Suppressor macrophage treated with lipopolysaccharide for 1 hour (primary cell): ENCODE measurements at places on chromosomes 5 and 9.

- DNase-seq, result no peak
Observed at GRCh38 chr5:25107853-25108252, 463.1 kb upstream of the CDH10 start.

DNA sequence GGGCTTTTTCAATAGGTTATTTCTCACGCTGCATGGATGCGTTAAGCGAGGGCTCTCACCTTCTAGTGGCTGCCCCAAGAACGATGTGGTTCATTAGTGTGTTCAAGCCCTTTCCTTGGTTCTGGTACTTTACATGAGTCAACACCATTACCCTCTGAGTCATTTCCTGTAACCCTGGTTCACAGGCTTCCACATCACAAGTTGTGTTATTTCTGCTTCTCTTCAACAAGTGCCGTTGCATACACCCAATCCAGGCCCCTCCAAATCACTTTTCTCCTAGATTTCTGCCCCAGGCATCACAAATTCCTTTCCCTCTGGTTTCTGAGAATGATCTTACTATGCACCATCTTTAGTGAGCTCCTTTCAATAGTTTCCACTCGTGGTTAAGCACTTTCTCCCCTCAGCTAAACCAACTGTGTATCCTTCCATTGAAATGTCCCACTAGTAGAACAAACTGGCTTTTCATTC is 69.5 kb upstream of the RAD23B start:
- DNase-seq, result peak; percentile 77

DNA sequence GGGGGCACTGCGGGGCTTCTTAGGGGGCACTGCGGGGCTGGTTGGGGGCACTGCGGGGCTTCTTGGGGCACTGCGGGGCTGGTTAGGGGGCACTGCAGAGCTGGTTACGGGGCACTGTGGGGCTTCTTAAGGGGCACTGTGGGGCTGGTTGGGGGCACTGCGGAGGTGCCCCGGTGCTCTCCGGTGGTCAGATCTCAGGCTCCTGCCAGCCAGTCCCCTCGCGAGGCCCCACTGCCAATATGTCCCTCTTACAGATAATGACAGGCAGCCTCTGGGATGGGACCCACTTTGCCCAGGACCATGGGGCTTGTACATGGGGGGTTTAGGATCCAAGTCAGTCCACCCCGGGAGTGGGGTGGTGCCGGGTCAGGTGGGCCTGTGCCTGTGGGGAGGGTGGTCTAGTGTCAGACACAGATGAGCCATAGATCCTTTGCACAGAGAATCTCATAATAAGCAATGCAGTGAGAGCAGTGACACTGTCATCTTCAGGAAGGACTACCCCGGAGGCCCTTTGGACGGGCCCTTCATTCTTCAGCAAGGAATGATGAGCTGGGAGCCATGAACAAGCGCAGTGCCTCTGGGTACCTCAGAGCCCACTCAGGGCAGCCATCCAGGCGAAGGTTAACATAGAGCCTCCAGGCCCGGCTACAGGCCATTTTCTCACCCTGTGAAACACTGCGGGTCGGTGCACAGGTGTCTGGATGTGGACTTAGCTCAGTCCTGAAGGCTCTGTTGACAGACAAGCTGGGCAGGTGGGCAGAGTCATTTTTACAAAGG is 38.2 kb downstream of the COL5A1 start:
- no peak for DNase-seq

DNA sequence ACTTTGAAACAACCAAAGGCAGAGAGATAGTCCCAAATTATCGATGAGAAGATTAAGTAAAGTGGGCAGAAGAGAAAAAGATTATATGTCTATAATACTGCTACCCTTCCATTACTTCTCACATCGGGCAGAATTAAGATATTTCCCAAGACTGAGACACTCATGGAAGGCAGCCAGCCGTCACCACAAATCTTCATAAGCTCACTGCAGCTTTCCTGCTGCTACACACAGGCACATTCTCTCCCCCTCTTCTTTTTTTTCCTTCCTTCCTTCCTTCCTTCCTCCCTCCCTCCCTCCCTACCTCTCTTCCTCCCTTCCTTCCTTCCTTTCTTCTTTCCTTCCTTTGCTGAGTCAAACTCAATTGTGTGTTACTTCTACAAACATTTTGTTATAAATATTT is 58.7 kb upstream of the SPATA31C2 start:
- DNase-seq, result no peak

DNA sequence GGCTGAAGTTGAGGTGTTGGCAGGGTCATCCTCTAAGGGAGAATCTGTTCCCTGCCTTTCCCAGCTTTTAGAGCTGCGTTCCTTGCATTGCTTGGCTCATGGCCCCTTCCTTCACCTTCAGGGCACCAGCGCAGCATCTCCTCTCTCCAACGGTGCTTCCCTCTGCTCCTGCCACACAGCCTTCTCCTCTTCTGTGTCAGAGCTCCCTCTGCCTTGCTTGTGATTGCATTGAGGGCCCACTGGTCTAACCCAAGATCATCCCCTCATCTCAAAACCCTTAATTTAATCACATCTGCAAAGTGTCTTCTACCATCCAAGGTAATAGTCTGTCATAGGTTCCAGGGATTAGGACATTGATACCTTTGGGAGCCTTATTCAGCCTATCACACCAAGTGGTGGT is 205.7 kb upstream of the TBCA start:
- no peak for DNase-seq

- no peak for DNase-seq
Observed at GRCh38 chr9:133815781-133816180, 77.6 kb upstream of the SARDH start.

GRCh38 chr5:5585751-5586341 is 163.4 kb downstream of the ICE1 start:
- DNase-seq, result no peak

DNA sequence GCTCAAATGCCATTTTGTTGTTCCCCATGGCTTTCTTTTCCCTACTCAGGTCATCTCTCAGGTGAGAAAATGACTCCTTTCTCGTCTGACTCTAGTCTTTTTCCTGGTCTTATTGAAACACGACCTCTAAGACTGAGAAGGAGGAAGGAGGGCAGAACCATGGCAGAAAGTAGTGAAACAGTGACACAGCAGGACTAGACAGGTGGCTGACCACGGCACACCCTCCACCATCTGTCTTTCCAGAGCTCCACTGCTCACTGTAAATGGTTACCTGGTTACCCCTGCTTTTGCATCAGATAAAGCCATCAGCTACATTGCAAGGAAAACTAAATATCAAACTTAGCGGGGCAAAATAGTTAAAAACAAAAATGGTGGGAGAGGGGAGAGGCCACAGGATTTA is 30.9 kb downstream of the NR4A3 start:
- DNase-seq, result no peak

- no peak for DNase-seq
Observed at GRCh38 chr5:178218827-178219226, 13.8 kb downstream of the PHYKPL start.

DNA sequence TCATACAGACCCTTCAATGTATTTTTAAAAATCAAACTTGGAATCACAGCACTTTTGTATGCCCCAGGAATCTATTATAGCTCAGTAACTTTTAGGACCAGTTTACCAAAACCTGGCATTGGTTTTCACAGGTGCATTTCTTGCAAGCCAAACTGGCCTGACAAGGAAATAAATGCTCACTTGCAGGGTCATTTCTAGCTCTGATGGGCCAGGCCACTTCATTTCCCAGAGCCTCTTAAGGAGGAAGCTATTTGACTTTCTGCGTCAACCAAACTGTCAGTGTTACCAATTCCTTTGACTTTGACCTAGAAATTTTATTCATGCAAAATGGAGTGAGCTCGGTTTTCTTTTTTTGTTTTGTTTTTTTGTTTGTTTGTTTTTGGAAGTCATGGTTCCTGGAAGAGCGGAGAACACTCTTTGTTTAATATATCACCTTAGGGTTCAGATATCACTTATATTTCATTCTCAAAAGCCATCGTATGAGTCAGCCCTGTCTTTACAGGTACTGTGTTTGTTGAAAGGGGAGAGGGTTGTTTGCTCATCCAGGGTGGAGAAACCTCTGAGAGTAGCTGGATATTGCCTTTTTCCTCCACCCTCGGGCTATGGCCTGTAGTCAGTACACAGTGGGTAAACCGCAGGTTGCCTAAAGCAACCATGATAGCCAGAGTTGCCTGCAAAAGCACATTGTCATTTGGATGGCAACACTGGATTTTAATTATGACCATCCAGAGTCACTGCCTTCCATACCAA is 58.9 kb downstream of the GNA14 start:
- DNase-seq, result no peak

- DNase-seq, result no peak
Observed at GRCh38 chr5:81023261-81023970, 63.3 kb downstream of the RASGRF2 start.

GRCh38 chr9:124358631-124359030 is 56.6 kb downstream of the PSMB7 start:
- DNase-seq, result no peak

- DNase-seq, result no peak
Observed at GRCh38 chr9:16293610-16294009, 576.9 kb downstream of the BNC2 start.

GRCh38 chr5:174414315-174414710 is 310.1 kb upstream of the MSX2 start:
- no peak for DNase-seq

- DNase-seq, result no peak
Observed at GRCh38 chr9:34375901-34376595, 650 bp downstream of the MYORG start.

DNA sequence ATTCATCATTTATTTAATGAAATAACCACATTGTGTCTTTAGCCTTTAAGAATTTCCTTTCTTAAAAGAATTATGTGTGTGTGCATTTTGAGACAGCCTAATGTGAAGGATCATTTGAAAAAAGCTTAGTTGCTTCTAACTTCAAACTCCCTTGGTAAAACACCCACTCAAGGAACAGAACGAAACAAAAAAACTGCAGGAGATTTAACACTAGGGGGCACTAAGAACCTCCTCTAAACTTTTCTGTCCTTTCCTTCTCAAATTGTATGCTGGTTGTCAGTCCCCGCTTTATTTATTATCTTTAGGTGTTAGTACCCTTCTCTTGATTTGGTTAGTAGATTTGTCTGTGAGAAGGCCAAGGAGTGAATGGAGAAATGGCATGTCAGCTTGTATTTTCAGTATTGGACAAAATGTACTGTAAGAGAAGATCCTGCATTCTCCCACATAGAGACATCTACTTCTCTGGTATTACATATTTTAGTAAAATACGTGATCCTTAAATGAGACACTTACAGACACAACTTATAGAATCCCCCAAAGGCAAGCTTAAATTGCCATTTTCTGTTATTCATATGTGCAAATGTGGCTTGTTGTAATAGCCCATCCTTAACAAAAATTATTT is 229.7 kb downstream of the MRPS30 start:
- DNase-seq, result peak; percentile 19

- DNase-seq, result no peak
Observed at GRCh38 chr9:122058051-122058450, 35.1 kb downstream of the TTLL11 start.

- DNase-seq, result no peak
Observed at GRCh38 chr5:95804736-95805539, 17.6 kb downstream of the GLRX start.

DNA sequence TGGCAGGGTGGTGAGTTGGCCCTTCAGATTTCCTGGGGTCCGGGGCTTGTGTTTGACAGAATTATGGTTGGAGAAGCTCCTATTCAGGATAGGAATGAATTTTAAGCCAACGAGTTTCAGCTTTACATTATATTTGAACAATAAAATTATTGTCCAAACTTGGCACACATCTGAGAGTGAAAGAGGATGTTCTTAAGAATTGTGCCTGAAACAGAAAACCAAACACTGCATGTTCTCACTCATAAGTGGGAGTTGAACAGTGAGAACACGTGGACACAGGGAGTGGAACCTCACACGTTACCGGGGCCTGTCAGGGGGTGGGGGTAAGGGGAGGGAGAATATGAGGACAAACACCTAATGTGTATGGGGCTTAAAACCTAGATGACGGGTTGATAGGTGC is 111.8 kb upstream of the ACTBL2 start:
- DNase-seq, result no peak

DNA sequence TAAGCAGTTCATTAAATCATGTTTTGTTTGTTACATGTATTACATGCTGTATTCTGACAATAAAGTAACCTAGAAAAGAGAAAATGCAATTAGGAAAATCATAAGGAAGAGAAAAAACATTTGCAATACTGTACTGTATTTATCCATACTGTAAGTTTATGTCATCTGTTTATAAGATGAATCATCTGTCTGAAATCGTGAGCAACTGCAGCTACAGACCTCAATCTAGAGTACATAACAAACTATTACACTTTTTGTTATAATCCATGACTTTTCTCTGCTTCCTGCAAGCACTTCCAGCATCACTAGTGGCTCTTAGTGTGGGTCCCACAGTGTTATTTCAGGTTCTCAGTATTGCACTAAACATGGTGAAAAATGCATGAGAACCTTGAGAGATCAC is 144.4 kb upstream of the NR4A3 start:
- no peak for DNase-seq

- DNase-seq, result no peak
Observed at GRCh38 chr9:18478501-18479361, 4.8 kb downstream of the ADAMTSL1 start.

GRCh38 chr9:117153021-117153420 is 261.8 kb downstream of the ASTN2 start:
- no peak for DNase-seq

DNA sequence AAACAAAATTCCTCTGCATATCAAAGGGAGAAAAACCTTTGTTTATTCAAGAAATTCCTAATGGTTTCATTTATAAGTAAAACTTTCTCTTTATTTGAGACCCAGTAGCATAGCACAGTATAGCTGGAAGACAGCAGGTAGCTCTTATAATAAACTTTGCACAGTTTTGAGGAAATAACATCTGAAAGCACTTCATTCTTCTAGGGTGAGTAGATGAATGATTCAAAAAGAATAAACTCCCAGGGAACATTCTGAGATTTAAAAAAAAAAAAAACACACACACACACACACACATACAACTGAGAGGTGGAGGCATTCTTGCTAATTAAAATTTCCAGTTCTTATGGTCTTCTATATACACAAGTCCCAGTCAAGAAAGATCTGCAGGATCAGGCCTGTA is 197.3 kb downstream of the BNC2 start:
- no peak for DNase-seq

DNA sequence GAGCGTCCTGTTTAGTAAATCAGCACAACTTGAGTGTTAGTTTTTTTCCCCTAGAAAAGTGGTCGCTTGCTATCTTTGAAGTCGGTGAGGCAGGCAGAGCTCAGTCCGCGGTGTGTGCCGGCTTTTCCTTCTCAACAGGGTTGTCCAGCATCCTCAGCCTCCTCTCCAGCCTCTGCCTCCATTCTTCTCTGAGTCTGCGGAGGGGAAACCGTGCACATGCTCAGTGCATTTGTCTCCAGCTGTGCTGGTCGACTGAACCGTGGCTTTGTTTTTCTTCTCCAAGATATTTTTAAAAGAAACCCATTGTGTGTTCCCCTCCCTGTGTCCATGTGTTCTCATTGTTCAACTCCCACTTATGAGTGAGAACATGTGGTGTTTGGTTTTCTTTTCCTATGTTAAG is 25.3 kb downstream of the FAM240B start:
- no peak for DNase-seq
